ENCODE measurements at places on chromosomes 4 and X. TPM values are rescaled to one million over a fixed set of nuclear protein-coding genes. Genes with fewer than 3 reads are reported as not detected.

The SORCS2 gene
- total RNA-seq, result 0.49 TPM

The TAB3 gene
- 16.4 TPM for total RNA-seq

The TSPAN6 gene
- 23.7 TPM for total RNA-seq

The CT45A10 gene
- not detected for total RNA-seq

The ZNF718 gene
- 4.3 TPM for total RNA-seq

The C4orf50 gene
- not detected for total RNA-seq

The MAGEC1 gene
- not detected for total RNA-seq

The ARSJ gene
- 41.5 TPM for total RNA-seq

The KLHL13 gene
- 1.3 TPM for total RNA-seq

The ZNF182 gene
- total RNA-seq, result 2.1 TPM

The RHOXF2 gene
- total RNA-seq, result not detected

The BST1 gene
- 10.2 TPM for total RNA-seq

The MAGED4 gene
- total RNA-seq, result 57.8 TPM

The GNRHR gene
- total RNA-seq, result not detected

The MAGIX gene
- total RNA-seq, result 2.2 TPM

The XAGE1A gene
- total RNA-seq, result not detected

The SOD3 gene
- 17.2 TPM for total RNA-seq

The REPS2 gene
- 2.6 TPM for total RNA-seq

The CACNA1F gene
- not detected for total RNA-seq

The GAGE12F gene
- not detected for total RNA-seq

The TMEM156 gene
- not detected for total RNA-seq

The NAT8L gene
- total RNA-seq, result under 0.01 TPM

The SLC25A4 gene
- total RNA-seq, result 6.4 TPM

The CASP3 gene
- 39.1 TPM for total RNA-seq

The HMX1 gene
- 0.16 TPM for total RNA-seq

The FGF5 gene
- 24.8 TPM for total RNA-seq

The ETNPPL gene
- 0.36 TPM for total RNA-seq

The GPR34 gene
- not detected for total RNA-seq

The ZDHHC15 gene
- 1.2 TPM for total RNA-seq

The PAGE4 gene
- total RNA-seq, result not detected

The RAB33A gene
- total RNA-seq, result 0.49 TPM

The SSX2 gene
- total RNA-seq, result not detected

The DAPP1 gene
- total RNA-seq, result not detected

The DNASE1L1 gene
- 54.7 TPM for total RNA-seq

The CRMP1 gene
- 0.12 TPM for total RNA-seq

The TMA16 gene
- 20.9 TPM for total RNA-seq

The OGT gene
- total RNA-seq, result 152 TPM

The MCF2 gene
- under 0.01 TPM for total RNA-seq

The ELF4 gene
- total RNA-seq, result 21.1 TPM

The TMEM192 gene
- 23.2 TPM for total RNA-seq

The FAM236B gene
- total RNA-seq, result not detected

The PNMA6A gene
- 4.4 TPM for total RNA-seq

The CT45A2 gene
- not detected for total RNA-seq

The VCX2 gene
- not detected for total RNA-seq

The NMU gene
- not detected for total RNA-seq

The PAGE5 gene
- not detected for total RNA-seq

The PPP1R2C gene
- not detected for total RNA-seq

The FAM47C gene
- not detected for total RNA-seq

The FUNDC2 gene
- 25.8 TPM for total RNA-seq

The ITGB1BP2 gene
- total RNA-seq, result 0.49 TPM

The SPACA5 gene
- total RNA-seq, result not detected

The NWD2 gene
- total RNA-seq, result not detected

The SRD5A3 gene
- 8.3 TPM for total RNA-seq
